ENCODE measurements at places on chromosomes 2 and 18.

DNA sequence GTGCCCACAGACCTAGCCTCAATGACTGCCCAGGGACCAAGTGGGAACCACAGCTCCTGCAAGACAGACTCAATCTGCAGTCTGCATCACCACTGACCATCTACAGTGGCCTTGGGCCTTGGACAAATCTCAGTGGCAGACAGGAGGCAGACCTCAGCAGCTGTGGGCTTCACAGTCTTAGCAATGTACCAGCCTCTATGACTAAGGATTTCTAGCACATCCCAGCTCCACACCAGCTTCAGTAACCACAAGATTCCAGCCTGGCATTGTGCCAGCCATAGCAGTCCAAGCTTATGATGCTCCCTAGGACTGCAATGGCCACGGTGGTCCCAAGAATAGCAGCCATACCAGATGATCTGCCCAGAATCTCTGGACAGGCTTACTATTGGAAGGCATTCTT is 19.6 kb upstream of the WDR75 start:
- DNase-seq: no peak

DNA sequence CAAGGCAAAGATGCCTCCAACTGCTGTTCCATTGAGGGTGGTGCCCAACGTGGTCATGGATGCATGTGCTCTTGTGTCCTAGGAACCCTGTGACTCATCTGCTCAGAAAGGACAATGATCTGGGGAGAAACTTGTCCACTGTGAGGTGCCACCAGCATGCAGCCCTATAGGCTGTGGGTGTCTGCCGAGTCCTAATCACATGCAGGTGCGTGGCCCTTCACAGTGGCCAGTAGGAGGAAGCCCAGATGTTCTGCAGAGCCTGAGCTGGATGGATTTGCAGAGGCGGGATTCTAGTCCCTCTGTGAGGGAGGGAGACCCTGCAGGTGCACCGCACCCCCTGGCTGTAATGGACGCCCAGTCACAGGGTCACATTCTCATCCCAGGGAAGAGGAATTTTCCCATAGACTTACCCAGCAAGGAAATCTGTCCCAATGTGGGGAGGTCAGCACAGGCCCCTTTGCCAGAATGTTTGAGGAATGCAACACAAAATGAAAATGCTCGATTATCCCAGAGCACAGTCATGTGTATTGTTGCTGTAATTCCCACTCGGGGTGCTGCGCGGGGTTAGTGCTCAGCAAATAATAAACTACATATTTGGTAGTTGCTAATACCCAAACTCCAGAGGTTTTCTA is 13.9 kb downstream of the GDF7 start:
- DNase-seq: no peak

DNA sequence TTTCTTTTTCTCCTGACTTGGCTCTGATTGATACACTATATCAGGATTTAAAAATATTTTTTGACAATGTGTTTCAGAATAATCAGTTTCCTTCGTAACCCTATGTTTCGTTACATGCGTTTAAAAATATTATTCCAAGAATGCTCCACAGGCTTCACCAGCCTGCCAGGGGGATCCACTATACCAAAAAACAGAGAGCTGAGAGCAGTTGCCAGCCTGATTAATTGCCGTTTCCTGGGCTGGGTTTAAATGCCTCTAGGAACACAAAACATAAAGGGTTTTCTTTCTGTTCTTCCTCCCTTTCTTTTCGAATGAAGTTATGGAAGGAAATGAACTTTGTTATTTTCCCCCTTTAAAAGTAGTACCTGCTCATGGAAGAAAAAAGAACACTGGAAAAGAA is 47.9 kb downstream of the LRRFIP1 start:
- no peak for DNase-seq

- DNase-seq: no peak
Observed at GRCh38 chr2:46091961-46092667, 205.1 kb upstream of the EPAS1 start.

- no peak for DNase-seq
Observed at GRCh38 chr2:196466581-196466980, 172.9 kb upstream of the CCDC150 start.
